ENCODE measurements at places on chromosomes 12 and 14.

- DNase-seq, result no peak
Measured at GRCh38 chr12:46430340-46430948, 57.9 kb upstream of the SLC38A2 start.

DNA sequence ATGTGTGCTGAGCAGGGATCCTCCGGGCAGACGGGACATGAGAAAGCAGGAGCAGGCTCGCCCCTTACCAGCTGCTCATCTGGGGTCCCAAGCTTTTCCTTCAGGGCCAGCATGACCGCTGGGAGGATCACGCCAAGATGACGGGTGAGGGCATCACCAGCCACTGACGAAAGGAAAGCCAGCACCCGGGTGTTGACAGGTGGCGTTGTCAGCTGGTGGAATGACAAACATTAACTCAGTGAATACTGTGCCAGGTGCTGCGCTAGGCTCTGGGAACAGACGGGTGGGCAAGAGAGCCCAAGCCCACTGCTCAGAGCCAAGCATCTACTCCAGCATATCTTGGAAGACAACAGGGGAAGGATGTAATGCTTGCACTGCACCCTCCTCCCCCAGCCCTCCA is 21.3 kb upstream of the RAB35 start:
- no peak for DNase-seq

- DNase-seq, result no peak
Measured at GRCh38 chr14:93811020-93811419, 22.7 kb upstream of the PRIMA1 start.

- no peak for DNase-seq
Measured at GRCh38 chr12:118073768-118074167, 12.8 kb upstream of the WSB2 start.

- DNase-seq, result no peak
Measured at GRCh38 chr12:6546016-6546415, 9.8 kb downstream of the IFFO1 start.

GRCh38 chr12:65731771-65732170 is 92.5 kb upstream of the HMGA2 start:
- DNase-seq, result no peak

DNA sequence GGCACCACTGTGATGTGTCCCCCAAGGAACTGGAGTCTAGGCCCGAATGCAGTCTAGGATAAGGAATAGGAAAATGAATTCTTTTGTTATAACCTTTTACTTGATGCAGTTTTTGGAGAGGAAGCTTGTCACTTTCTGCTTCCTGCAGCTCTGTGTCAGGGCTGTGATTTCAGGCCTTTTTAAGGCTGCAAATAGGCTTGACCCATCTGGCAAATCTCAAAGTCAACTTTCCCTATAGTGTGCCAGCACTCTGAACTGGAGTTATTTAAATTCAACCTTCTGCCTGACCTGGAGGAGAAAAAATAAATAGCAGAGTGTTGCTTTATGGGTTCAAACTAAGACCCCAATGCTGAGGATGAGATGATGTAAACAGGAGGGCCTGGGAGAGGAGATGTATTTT is 51.8 kb upstream of the CEP83 start:
- DNase-seq, result no peak

- DNase-seq, result peak; percentile 99
Measured at GRCh38 chr12:42669553-42669952, 80.0 kb upstream of the PRICKLE1 start.

GRCh38 chr12:109137055-109137454 is 20.7 kb downstream of the ACACB start:
- no peak for DNase-seq

GRCh38 chr12:27979145-27979544 is 6.6 kb upstream of the PTHLH start:
- DNase-seq, result no peak

DNA sequence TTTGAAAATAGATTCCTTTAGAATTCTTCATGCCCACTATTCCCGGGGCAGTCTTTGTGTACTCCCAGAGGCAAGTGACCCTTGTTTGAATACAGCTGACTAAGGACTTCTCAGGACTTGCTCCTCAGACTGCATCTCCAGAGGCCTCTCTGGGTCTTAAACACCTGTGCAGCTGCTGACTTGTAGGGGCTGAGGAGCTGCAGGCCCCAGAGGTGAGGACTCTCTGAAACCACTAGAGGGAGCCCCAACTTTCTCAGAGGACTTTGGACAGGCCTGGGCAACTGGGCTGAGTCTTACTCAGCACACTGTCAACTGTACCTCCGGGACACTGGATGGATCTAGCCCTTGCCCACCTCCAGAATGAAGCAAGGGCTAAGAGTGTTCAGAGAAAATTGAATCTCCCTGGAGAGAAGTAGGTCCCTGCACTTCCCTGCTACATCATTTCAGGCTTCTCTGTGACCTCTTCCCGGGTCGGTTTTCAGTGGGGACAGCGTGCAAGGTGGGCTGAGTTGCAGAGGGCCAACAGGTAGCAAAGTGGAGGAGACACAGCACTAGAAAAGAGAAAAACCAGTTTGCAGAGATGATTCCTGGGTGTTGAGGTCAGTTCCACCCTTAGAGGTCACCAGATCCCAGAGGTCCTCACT is 164.6 kb downstream of the TMEM117 start:
- DNase-seq, result peak; percentile 66

GRCh38 chr14:38290601-38291188 is 34.8 kb upstream of the CLEC14A start:
- DNase-seq, result no peak

DNA sequence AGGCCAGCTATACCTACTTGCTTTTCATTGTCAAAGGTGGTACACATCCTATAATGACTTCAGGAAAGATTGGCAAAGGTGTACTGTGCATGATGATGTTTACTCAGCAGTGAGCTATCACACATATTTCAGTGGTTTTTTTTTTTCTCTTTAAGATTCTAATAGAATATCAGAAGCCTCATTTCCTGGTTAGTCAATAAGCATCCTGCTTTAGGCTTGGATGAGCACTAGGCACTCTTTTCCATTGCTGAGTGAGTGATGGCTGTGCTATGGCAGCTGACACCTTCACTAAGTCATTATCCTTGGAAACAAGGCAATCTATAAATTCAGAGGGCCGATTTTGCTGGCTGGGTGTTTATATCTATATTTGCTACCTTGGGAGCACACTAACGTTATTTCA is 161.1 kb upstream of the RASSF8 start:
- no peak for DNase-seq

- DNase-seq, result no peak
Measured at GRCh38 chr14:98114122-98114895, 1157.7 kb downstream of the BCL11B start.

DNA sequence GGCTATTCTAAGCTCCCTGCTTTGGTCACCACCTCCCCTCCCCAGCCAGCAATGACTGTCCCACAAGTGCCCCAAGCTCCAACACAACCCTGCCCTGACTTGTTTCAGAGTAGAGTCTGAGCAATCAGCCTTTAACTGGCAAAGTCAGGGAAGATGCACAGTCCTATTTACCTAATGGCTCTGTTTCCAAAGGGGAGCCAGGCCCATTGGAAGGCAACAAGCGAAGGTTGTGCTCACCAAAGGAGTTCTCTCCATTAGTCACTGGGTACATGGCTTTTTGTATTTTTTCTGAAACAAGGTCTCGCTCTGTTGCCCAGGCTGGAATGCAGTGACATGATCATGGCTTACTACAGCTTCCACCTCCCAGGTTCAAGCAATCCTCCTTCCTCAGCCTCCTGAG is 267.1 kb upstream of the CRY1 start:
- no peak for DNase-seq

GRCh38 chr14:24277071-24277470 is 5.7 kb upstream of the RABGGTA start:
- DNase-seq, result no peak

GRCh38 chr14:99393059-99393655 is 87.5 kb downstream of the SETD3 start:
- peak; percentile 57 for DNase-seq

- no peak for DNase-seq
Measured at GRCh38 chr14:91294153-91294552, 49.6 kb upstream of the GPR68 start.

- no peak for DNase-seq
Measured at GRCh38 chr14:55180434-55180833, 11.0 kb downstream of the DLGAP5 start.

Data from HAP-1 (cell line).